ENCODE measurements at places on chromosomes 3 and 15. TPM values are rescaled to one million over a fixed set of nuclear protein-coding genes. Genes with fewer than 3 reads are reported as not detected.
A peak's percentile ranks its signal among the peaks of the same experiment; 100 is the strongest.

Gene ZNF592
- total RNA-seq: 4.1 TPM

DNA sequence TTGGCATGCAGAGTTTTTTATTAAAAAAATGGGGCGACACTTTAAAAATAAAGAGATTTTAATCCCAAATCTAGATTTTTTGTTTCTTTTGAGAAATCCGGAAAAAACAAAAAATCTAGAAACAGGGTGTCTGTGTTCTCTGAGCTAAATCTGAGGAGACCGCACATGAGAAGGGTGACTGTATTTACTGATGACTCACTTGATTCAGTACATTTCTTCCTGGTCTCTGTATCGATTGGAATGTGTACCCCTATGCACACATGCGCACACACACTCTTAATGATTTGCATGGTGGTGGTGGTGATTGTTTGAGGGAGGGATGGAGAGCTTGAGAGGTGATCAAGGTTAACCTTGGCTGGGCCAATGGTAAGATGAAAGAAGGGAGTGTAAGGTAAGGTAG is 443.1 kb upstream of the THRB start:
- DNase-seq: no peak

- DNase-seq: peak; percentile 50
Observed at GRCh38 chr3:12994607-12995388, 78.4 kb downstream of the IQSEC1 start.

GRCh38 chr15:32909431-32909830 is 191.6 kb downstream of the GREM1 start:
- DNase-seq: peak; percentile 2

DNA sequence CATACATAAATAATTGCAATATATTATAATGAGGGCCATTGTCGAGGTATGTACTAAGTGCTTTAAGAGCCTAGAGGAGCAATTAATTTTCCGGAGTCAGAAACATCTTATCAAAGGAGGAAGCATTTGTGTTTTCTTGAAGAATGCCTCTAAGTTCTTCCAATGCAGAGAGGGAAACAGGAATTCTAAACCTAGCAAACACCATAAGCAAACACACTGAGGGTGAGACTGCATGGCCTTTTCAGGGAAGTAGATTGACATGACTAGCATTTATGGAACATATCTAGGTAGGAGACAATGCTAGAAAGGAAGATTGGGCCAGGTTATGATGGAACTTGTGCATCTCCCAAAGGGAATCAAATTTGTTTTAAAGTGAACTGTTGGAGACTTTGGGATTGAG is 7.2 kb upstream of the PLCL2 start:
- DNase-seq: no peak

Gene RETNLB
- total RNA-seq: not detected
